Stimulated activated CD8-positive, alpha-beta memory T cell treated with anti-CD3 and anti-CD28 coated beads, Interleukin-7, amount 100 ng/mL, for 48 hours (primary cell): ENCODE measurements at places on chromosomes 2 and 18.

DNA sequence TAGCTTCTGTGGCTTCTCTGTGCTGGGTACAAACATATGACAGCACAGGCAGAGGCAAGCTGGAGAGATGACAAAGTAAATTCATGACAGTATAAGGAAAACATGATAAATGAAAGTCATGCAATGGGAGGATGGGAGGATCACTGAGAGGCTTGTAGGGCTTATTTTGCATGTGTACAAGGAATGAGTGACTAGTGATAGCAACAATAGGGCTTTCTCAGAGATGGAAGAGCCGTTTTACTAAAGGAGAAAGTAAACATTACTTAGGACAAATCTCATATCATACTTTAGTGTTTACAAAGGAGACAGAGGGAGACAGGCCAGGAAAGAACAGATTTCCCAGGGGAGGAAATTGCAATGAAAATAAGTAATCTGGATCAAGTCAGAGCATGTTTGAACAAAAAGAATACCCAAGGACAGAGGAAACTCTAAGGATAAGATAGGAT is 82.5 kb upstream of the RBMS1 start:
- DNase-seq, result no peak

DNA sequence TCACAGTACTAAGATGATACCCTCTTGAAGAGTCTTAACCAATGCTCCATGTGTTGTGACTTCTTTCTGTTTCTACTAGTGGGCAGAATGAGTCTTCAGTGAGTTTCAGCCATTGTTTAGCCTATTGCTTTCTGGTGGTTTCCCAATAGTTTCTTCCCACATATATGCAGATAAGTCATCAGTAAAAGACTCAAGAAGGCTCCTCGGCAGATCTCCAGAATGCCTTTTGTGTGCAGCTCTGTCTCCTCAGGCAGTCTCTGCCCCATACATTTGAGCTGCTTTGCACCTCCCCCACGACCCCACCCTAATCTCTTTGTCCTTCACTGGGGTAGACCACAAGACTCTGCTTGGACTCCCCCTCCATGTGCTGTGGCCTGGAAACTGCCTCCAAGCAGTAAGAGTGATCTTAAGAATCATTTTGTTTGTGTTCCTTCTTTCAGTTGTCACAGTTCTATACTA is 71.6 kb upstream of the CHRNA1 start:
- peak; percentile 49 for DNase-seq

DNA sequence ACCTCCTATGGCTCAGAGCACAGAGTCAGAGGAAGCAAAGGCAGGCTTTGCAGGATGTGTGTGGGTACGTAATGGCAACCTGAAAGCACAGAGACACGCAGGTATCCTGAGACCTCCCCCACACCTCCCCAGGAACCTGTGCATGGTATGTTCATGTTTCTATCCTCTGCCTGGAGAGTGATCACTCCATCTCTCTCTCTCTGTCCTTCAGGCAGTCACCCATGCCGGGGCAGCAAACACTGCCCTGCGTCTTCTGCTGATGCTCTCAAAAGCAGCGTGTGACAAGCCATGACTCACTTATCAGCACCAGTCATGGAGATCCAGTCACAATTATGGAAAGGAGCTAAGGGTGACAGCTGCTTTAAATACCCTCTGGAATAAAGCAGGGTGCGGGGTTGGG is 52.7 kb downstream of the PDCL3 start:
- no peak for DNase-seq

DNA sequence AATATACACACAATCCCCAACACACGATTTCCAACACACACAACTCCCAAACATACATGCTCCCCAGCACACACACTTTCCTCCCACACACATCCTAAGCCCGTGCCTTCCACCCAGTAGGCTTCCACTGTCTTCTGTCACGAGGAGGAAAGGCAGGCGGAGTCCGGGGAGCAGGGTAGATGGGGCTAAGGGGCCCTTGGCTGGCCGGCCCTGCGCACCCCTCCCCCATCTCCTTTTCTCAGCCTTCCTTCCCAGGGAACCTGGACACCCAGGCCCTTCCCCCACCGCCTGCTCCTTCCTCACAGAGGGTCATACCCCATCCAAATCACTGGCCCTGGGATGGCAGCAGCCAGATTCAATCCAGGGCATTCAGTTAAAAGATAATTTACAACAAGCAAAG is 3.4 kb upstream of the PDCD1 start:
- DNase-seq, result no peak

GRCh38 chr2:157929871-157930667 is 53.9 kb upstream of the ACVR1 start:
- DNase-seq, result no peak

DNA sequence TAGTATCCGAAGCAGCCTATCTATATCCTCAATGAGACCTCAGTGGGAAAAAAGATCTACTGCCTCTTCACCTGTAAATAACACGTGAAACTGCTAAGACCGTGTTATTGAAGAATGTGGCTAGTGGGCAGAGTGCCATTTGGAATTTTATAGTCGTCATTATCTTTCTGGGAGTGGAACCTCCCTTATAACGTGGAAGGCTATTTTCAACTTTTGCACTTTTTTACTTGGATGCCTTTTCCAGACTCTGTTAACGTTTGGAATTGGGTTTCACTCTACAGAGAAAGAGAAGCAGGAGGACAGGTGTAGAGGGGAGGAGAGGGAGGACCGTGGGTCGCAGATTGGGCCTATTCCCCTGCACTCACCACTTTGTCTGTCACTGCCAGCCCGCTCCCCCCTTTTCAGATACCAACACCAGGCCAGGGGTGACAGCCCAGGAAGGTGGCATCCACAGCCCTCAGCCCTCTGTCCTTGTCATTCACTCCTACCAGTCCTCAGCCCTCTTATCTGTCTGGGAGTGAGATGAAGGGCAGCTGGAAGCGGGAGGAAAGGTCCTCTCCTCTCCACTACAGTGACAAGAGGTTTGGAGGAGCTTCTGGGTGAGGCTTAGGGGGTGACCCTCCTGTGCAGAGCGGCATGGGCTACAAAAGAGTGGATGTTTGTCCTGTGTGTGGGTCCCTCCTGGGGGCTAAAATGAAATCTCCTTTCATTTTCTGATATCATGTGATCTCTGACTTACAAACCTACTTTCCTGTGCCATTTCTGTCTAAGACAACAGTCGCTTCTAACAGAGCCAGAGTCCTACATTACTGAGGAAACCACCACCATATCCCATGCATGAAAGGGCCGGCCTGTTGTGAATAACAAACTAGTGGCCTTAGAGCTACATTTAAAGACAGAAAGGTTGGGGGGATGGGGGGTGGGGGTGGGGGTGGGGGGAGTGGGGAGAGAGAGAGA is 23.9 kb upstream of the CEP68 start:
- no peak for DNase-seq

- no peak for DNase-seq
Observed at GRCh38 chr2:26950246-26950645, 20.2 kb upstream of the MAPRE3 start.

DNA sequence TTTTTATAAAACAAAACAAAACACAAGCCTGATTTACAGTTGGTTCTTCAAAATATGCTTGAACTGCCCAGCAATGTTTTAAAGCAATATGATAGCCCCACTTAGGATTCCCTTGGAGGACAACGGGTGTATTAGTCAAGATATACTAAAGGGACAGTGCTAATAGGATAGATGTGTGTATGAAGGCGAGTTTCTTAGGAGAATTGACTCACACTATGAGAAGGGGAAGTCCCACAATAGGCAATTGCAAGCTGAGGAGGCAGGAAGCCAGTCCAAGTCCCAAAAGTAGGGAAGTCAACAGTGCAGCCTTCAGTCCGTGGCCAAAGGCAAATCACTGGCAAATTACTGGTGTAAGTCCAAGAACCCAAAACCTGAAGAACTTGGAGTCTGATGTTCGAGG is 167.9 kb downstream of the CBLN2 start:
- no peak for DNase-seq

DNA sequence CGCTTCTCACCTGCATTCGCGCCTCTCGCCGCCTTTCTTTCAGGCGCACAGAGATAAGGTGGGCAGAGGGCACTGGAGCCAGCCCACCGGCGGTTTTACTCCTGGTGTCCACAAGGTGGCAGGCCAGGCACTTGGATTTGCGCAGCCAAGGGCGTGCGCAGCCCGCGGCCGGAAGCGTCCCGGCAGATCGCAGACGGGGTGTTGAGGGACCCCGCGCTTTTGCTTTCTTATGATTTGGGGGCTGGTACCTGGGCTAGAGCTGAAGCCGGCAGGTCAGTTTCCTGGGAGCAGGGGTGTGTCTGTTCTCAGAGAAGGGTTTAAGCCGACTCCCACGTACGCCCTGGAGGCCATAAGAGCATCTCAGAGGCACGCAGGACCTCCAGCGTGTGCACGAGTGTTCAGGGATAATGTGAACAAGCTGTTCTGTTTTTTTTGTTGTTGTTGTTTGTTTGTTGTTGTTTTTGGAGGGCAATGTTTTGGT is 305.6 kb upstream of the CXCR4 start:
- DNase-seq, result peak; percentile 64

GRCh38 chr18:37144921-37145320 is 316.0 kb downstream of the KIAA1328 start:
- no peak for DNase-seq

GRCh38 chr18:5395860-5396448 is 100.4 kb upstream of the ZBTB14 start:
- DNase-seq, result no peak

DNA sequence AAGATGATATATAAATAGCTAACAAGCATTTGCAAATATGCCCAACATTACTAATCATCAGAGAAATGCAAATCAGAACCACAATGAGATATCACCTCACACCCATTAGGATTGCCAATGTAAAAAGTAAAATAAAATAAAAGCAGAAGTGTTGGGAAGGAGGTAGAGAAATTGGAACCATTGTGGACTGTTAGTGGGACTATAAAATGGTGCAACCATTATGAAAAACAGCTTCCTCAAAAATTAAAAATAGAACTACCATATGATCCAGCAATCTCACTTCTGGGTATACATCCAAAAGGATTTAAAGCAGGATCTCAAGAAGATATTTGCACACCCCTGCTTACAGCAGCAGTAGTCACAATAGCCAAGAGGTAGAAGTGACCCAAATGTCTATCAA is 99.8 kb upstream of the DAPL1 start:
- DNase-seq, result no peak

- DNase-seq, result no peak
Observed at GRCh38 chr2:109372614-109373013, 241.2 kb downstream of the SEPTIN10 start.

DNA sequence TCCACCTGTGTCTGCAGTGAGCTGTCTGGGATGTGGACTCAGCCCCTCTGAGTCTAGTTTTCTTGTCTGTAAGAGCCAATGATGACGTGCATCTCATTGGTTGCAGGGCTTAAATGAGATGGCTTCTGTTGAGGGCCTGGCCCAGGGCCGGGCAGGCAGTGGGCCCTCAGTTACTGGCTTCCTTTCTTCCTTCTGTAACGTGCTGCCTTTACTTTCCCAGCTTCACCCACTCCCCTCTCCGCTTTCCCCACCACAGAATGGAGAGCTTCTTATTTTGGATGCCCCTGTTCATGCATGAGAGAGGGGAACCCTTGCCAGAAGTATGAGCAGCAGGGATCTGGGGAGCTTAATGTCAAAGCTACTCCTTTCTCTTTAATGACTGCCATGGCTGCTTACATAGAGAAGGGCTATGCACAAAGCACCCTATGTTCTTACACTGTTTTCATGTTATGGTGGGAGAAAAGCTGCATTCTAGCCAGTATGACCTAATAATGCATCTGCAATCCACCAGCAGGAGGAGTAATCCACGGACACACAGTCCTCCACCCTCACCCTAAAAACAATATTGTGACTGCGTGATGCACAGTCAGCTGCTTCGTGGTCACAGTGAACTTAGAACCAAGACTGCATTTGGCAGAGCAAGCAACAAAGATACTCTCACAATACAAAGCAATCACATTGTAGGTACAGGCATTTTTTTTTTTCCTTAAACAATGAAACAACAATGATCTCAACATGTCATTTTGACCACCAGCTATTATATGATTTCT is 37.2 kb downstream of the CREG2 start:
- DNase-seq, result no peak

DNA sequence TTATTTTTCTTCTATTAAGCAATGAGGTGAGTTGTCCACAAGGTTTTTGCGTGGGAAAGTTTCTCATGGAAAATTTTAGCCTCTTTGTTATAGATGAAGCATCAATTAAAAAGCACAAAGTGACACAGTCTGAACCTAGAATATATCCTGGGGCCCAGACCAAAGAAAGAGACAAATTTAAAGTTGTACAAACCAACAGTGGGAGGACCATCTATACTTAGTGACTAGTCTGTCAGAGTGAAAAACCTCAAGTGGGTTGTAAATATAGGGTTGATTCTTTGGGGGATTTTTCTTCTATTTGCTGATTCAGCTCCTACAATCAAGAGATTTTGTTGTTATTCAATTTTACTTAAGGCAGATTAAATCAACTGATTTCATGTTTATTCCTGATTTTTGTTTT is 256.2 kb downstream of the SATB2 start:
- no peak for DNase-seq

- DNase-seq, result no peak
Observed at GRCh38 chr2:190303647-190304046, 16.0 kb downstream of the HIBCH start.

GRCh38 chr2:144493027-144493809 is 26.7 kb downstream of the ZEB2 start:
- DNase-seq, result no peak

DNA sequence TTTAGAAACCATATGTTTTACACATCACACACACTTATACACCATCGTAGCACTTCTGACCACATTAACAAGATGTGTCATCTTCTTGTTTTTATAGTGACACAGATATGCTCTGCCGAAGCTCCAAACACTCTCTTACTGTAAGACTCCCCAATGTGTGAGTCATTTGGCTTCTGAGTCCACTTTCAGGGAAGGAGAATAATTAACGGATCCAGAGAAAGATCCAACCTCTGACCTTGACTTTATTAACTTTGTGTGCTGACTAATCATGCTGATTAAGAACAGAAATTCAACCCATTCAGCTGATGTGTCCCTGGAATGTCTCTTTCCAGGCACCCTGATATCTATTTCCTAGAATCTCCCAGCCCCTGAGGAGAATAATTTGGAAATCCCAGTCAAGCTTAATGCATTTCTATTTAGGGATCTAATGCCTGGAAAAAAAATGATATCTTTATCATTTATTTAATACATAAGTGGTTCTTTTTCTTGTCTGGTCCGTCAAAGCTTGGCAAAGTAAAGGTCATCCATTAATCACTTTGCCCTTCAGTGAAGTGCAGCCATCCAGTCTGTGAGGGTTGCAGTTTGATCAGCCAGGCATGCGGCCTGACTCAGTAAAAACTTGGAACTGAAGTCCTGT is 615.8 kb upstream of the SYT4 start:
- DNase-seq, result no peak

- DNase-seq, result no peak
Observed at GRCh38 chr2:128103407-128103806, 12.4 kb downstream of the UGGT1 start.

DNA sequence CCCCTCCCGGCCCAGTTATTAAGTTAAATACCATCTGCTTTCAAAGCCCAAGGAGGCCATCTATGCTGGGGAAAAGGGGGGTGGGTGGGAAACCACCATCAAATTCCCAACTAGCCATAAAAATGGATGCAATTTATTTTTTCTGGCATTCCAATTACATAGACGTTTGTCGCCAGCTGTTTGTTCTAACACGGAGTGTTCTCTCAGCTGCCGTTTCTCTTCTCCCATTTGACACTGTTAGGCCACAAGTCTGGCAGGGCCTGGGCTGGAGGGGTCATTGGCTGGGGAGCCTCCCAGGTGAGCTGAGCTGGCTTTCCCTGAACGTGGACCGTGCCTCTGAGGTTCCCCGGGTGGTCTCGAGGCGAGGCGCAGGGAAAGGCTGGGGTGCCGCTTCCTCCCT is 16.6 kb downstream of the ATOH8 start:
- DNase-seq, result no peak
